ENCODE measurements at places on chromosomes 1 and 21. TPM values are rescaled to one million over a fixed set of nuclear protein-coding genes. Genes with fewer than 3 reads are reported as not detected.

Gene GPR153
- total RNA-seq, result 0.41 TPM

Gene KRTAP21-2
- not detected for total RNA-seq

Gene MROH7
- total RNA-seq, result not detected

Gene SLC2A5
- total RNA-seq, result not detected

Gene PRRX1
- not detected for total RNA-seq

Gene TSPEAR
- not detected for total RNA-seq

Gene MATN1
- total RNA-seq, result 1.4 TPM

Gene GPR3
- total RNA-seq, result 1.1 TPM

Gene TIE1
- total RNA-seq, result 0.25 TPM

GRCh38 chr1:181117648-181118449 is 29.3 kb downstream of the IER5 start:
- no peak for DNase-seq

GRCh38 chr1:65832296-65832695 is 39.6 kb downstream of the PDE4B start:
- DNase-seq, result no peak

GRCh38 chr1:919271-919872 is 4.4 kb upstream of the SAMD11 start:
- no peak for DNase-seq

DNA sequence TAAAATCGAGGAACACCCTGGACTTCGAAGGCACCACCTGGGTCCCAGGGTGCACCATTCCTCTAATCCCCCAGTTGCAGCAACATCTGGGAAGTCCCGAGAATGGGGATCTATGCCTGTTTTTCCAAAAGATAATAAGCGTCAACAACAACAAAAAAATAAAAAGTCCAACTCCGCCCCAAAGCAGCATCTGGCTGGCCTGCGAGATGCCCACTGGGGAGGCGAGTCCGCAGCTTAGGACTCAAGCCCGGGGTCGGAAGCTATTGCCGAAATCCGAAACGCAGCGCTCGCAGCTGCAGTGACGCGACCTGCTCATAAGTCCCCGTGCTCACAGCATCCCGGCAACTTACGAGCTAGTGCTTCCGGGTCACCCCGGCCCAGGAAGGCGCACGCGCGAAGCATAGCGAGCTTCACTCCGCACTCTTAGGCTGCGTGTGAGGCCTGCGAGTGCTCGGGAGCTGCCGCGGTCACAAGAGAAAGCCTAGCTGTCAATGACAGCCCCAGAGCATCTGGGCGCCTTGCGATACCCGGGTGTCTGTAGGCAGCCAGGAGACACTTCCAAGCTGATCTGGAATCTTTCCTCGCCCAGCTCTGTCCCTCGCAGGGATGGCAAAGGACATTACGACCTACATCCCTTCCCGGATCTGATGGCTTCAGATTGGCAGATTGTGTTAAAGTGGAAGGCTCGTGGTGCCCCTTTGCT is 9.9 kb upstream of the LTN1 start:
- peak; percentile 96 for DNase-seq

DNA sequence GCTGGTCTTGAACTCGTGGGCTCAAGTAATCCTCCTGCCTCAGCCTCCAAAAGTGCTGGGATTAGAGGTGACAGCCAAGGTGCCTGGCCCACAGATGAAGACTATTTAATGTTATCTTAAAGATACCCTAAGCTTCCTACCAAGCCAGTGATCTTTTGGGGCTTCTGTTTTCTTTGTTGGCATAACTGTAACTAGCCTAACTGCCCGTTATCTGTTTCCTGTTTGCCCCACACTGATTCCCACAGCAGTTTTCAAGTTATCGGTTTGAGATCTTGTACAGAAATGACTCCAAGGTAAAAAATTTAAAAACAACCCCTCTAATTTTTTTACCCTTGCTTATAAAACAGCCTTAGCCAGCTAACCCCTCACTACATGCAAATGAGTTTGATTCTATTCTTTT is 12.4 kb downstream of the SELL start:
- peak; percentile 39 for DNase-seq

GRCh38 chr1:39354572-39354971 is 136.9 kb upstream of the BMP8A start:
- DNase-seq, result no peak

DNA sequence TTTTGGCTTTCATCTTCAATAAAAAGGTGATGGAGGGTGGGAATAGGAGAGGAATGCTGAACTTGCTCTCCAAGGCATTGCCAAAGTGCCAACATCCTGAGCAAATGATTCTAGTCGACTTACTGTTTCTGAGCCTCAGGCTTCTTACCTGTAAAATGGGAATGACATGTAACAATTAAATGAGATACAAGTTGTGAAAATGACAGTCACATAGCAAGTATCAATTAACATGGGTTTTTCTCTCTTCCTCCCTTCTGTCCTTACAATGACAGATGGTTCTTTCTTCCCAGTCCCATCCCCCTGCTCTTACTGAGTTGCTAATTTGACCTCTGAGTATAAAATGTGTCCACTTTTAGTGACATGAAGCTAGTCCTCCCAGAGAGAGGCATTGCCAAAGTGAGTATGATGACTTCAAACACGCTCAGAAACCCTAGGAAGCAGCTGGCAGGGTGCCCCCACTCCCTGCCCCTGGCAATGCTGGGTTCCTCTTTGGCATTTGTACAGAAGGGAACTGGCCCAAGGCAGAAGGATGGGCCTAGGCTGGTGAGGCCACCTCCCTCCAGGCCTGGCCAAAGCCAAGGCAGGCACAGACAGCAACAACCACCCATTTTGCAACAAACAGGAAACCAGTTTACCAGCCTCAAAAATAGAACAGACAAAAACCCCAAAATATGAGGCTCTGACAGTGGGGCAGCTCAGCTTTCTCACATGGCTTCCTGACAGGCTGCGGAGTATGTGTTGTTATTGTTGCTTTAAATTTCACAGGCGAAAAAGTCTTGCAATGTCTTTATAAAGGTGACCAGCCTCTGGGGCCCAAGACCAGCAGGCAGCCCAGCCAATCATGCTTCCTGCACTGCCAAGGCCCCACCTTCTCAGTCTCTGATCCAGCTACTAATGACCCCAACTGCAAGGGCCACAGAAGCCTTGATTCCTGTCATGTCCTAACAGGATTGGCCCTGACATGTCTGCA is 115.9 kb downstream of the HIVEP3 start:
- DNase-seq, result no peak

- DNase-seq, result no peak
Observed at GRCh38 chr1:226800763-226801380, 61.8 kb upstream of the ITPKB start.

DNA sequence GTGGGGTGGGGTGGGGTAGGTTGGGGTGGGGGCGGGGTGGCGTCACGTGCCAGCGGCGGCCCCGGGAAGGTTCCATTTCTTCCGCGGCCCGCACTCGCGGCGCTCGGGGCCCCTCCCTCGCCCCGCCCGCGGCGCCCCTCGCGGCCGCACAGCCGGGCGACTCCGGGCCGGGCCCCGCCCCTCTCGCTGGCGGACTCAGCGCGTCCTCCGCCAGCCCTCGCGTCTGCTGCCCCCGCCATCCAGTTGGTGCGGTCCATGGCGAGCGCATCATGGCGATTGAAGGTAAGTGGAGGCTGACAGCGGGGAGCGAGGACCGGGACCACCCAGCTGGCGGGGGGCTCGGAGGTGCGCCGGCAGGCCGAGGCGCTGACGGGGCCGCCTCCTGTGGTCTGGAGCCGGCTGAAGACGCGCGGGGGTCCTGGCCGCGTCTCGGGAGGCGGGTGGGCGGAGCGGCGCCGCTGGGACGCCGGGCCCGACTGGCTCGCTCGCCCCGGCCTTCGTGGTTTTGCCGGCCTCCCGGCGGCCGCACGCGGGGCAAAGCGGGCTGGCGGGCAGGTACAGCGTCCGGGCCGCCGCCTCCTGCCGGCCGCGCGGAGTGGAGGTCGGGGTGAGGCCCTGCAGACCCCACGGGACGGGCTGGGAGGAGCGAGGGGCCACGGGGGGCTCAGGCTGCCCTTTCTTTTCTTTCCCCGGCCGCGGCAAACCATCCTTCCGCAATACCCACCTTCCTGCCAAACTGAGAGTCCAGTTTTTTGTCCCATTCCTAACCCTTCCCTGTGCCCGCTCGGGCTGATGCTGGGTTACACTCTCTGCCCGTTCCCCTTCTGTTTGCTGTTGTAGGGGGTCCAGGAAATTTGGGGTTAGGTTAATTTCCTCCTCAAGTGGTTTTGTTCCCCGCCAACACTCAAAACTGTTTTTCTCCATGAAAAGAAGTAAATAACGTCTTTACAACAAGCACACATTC is at the start of gene SYT14:
SYT14 (plus strand) TSS at position 222 of the 964 bp plus-strand sequence; CDS start at position 270, 48 bp downstream.
- DNase-seq, result no peak

DNA sequence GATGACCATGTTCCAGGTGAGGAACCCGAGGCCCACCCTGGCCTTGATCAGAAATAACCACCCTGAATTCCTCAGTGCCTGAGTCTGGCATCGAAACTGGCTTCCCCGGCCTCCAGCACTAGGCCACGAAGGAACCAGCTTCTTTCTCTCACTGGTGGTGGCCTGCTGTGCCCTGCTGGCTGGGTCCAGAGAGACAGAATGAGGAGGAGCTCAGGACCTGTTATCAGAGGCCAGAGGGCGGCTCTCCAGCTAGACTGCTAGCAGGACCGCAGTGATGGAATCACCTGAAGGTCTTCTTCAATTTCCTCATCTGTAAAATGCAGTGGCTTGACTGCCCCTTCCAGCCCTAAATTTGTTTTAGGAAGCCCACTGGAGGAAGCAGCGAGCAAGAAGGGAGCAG is 20.5 kb downstream of the ROR1 start:
- no peak for DNase-seq

DNA sequence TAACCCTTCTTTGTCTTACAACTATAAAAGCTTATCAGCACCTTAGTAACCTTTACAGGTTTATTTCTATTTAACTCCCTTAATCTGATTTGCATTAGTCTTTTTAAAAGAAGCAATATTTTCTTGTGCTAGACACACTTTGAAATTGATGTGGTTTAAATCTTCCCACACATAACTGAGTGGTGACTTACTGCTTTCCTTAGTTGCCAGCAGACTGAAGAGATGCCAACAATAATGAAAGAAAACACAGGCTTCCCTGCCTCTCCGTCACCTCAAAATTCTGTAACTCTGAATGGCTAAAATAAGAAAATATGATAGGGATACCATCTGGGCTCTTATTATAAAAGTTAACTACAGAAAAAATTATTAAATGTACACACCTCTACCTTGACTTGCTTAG is 196.8 kb downstream of the PTBP2 start:
- DNase-seq, result no peak

GRCh38 chr1:195251900-195252299 is 1356.3 kb downstream of the KCNT2 start:
- no peak for DNase-seq

GRCh38 chr1:50980505-50980904 is 10.5 kb downstream of the CDKN2C start:
- no peak for DNase-seq

DNA sequence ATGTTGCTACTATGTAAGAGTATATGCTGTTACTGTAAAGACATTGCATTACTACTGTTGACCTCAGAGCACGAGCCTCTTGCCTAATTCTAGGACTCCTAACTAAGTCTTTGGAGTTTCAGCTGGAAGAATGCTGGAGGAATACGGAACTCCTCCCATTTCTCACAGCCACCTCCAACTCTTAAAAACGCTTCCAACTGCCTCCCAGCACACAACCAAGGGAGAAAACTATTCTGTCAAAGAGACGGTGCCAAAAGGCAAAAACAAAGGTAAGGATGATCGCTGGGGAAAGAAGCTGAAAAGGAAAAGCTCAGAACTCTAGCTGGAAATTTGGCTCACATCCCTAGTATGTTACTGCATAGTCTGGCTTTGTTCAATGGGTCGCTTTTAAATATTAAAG is at the start of gene FMO2:
FMO2 (plus strand) TSS at position 210 of the 400 bp plus-strand sequence. CDS start 414 bp downstream, outside the sequence.
- DNase-seq, result no peak

- DNase-seq, result no peak
Observed at GRCh38 chr1:29592731-29593130, 356.4 kb downstream of the PTPRU start.

DNA sequence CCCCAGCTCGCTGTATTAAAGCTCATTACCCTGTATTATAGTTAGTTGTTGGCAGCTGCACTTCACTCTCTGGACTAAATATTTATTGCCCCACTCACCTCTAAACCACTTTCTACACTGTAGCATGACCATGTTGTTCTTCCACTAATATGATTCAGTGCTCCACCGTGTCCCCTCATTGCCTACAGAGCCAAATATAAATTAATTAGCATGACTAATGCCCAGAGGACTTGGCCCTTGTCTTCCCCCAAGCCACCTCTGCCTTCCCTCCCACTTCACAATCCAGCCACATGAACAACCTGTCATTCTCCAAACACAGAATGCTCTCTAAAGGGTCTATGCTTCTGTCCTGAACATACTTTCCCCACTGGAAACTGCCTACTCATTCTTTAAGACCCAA is 276.5 kb downstream of the PLPP3 start:
- DNase-seq, result no peak

DNA sequence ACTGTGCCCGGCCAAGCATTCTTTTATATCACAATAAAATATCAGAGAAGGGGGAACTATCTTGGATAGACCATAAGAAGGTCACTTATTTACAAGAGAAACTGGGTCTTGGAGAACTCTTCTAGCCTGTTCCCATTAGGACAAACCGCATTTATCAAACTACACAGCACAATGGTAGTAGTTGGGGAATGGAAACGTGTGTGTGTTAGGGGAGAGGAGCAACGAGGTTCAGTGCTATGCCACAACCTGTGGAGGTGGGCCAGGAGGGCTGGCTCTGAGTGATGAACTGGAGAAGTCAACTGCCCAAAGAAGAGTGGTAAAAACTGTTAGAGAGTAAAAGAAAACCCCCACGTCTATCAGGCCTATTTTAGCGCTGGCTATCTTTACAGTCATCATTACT is 1.6 kb downstream of the DONSON start:
- DNase-seq, result no peak

- DNase-seq, result no peak
Observed at GRCh38 chr1:71196685-71197084, 115.8 kb upstream of the ZRANB2 start.

- no peak for DNase-seq
Observed at GRCh38 chr1:198340139-198340538, 183.3 kb downstream of the NEK7 start.

DNA sequence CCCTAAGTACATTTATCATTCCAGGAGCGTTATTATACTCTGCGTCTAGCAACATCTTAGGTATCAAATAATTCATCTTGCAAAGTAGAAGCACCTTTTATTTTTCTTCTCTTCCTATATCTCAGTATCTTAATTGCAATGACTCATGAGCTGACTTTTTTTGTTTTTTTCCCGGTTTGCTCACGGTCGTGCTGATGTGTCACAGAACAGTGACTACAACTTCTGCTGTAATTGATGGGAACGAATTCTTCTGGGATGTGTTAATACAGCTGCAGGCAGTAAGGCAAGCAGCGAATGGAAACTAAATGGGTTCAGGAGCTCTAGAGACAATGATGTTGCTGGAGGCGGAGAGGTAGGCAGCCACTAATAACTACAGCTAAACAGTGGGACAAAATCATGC is 89.8 kb upstream of the TMPRSS15 start:
- DNase-seq, result no peak

GRCh38 chr1:85451236-85451830 is 13.6 kb downstream of the DDAH1 start:
- no peak for DNase-seq
